ENCODE measurements at places on chromosomes 16 and 17.

GRCh38 chr17:62760059-62760944 lies 47.8 kb downstream of the MARCHF10 start:
- DNase-seq = no peak

DNA sequence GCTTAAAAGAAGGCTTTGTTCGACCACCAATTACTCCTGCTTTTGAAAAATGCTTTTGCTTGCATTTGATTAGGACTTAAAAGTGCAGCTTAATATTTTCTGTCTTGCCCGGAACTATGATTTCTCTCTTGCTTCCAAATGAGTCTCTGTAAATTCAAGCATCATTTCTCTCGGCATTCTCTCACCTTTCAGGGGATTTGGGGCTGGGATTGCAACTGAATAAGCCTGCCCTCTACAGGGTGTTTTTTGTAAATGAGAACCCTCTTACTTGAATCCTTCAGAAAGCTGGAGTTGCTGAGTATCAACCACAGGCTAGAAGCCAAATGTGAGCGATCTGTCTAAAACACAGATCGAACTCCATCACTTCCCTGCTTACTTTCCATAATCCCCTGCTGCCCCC lies 234.6 kb downstream of the TMEM114 start:
- no peak for DNase-seq

- DNase-seq = no peak
Measured at GRCh38 chr16:49621241-49622083, 234.4 kb downstream of the ZNF423 start.

DNA sequence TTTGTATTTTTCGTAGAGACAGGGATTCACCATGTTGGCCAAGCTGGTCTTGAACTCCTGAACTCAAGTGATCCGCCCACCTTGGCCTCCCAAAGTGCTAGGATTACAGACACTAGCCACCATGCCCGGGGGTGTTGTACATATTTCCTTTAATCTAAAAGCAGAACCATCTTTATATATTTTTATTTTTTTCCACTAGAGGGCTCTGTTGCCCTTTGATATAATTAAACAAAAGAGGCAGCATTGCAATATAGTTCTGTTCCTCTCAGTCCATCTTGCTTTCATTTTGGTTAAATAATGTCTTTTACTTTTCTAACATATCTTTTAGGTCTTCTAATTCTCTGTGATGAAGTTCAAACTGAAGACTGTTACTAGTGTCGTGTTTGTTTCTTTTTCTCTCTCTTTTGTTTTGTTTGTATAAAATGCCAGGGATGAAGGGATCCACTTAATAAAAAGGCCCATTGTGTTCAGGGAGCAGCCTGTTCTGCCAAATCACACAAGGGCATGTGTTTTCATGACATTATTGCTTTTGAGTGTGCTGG lies 23.4 kb downstream of the WWOX start:
- DNase-seq = no peak

All from T-helper 2 cell (primary cell).